ENCODE measurements at places on chromosomes 6 and 20.

- DNase-seq, result no peak
Observed at GRCh38 chr6:168823397-168824212, 382.6 kb downstream of the SMOC2 start.

- DNase-seq, result no peak
Observed at GRCh38 chr6:43222418-43223059, 6.7 kb downstream of the DNPH1 start.

DNA sequence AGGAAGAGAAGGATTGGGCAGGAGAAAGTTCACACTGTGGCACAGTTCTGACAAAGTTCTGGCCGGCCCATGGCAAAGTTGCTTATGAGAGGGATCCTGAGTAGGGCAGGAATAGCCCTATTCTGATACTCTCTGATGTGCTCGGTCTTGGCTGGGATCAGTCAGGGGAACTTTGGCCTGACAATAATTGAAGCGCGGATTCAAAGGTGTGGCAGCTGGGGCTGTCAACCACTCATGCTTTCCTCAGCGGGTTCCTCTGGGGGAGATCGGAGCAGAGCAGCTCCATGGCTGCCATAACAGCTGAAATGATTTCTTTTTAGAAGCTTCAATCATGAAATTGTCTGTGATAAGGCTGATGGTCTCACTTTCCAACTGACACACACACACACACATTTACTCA, 714.1 kb downstream of the DHX35 start:
- DNase-seq, result no peak

GRCh38 chr6:129748212-129748900, 38.4 kb upstream of the ARHGAP18 start:
- DNase-seq, result peak; percentile 66

DNA sequence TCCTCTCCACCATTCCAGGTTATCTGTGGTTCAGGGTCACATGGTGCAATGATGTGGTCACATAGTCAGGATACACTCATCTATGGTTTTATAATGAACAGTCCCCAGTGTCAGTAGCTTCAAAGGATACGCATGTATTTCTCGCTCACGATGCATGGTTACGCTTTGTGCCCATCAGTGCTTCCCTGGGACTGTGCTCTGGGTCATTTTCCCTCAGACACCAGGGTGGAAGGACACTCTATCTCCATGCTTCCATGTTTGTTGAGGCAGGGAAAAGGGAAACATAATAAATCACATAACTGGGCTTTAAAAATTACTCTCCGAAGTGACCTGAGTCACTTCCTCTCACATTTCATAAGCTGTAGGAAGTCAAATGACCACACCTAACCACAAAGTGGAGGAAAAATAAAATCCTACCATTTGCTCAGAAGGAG, 394.8 kb upstream of the NOX3 start:
- no peak for DNase-seq

GRCh38 chr20:35878113-35878625, 76.1 kb downstream of the SCAND1 start:
- no peak for DNase-seq

- DNase-seq, result no peak
Observed at GRCh38 chr6:141851063-141851462, 281.7 kb upstream of the GJE1 start.

DNA sequence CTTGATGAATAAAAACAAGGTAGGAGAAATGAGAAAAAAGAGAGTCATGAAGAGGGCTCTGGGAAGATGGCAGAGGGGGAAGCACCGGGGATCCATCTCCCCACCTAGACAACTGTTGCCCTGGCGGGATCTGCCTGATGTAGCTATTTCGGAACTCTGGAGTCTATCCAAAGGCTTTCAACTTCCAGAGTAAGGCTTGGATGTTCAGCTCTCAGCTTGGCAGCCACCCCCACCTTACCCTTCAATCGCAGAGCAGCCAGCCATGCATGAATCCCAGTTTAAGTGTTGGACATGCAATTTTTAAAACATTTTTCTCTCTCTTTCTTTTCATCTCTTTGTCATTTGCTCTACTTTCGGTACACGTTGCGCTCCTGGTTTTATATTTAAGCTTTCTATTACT, 275.9 kb upstream of the EXOC2 start:
- DNase-seq, result no peak

GRCh38 chr6:186340-186965, 105.8 kb upstream of the DUSP22 start:
- DNase-seq, result no peak

DNA sequence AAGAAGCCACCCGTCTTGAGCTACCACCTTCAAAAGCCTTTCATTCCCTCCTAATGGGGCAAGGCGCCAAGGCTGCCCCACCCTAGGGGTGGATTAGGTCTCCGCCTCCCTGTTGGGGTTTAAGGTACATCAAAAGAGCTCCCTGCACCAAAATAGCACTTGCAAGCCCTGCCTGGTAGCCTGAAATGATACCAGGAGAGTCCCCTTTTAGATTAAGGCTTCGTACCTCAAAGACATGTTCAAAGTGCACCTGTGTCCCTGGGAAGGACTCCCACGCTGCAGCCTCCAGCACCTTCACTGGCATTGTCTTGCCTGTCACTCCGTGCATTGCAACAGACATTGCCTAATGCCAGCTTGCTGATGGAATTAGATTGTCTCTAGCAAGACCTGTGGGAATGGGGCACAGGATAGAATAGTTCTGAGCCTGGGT, 15.7 kb upstream of the CDKN1A start:
- DNase-seq, result no peak

- no peak for DNase-seq
Observed at GRCh38 chr20:11035211-11035610, 361.4 kb upstream of the JAG1 start.

DNA sequence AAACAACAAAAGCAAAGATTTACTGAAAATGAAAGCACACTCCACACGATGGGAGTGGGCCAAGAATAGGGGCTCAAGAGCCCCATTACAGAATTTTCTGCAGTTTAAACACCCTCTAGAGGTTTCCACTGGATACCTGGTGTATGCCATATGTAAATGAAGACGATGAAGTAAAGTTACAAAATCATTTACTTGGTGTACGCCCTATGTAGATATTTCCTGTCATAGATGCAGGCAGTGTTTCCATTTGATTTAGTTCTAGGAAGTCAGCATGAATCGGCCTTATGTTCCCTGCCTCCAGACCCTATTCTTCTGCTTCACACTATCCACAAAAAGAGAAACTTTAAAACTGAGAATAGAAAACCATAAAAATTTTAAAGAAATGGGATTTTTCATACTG, 404.4 kb upstream of the GJE1 start:
- DNase-seq, result no peak

GRCh38 chr6:53032849-53033248, 32.4 kb upstream of the FBXO9 start:
- DNase-seq, result no peak

DNA sequence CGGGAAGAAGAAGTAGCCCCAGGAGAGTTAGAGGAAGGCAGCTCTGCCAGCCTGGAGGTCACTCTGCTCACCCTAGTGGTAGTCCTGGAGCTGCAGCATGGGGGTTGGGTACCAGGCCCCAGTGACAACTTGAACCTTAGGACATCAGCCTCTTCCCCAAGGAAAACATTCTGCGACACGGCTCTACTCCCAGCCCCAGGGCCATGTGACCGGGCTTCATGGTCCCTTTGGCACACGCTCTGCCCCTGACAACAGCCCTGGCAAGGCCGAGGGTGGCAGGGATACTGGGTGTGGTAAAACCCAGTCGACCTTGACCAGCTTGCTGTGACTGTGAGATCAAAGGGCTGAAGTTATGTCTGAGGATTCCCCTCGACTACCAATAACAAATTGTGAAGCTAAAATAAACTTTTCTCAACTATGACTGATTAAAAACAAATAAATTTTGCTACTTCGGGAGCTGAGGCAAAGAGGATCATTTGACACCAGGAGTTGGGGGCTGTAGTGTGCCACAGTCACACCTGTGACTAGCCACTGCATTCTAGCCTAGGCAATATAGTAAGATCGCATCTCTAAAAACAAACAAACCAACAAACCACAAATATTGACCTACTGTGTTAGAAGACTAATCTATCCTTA, 24.4 kb upstream of the ARID1B start:
- DNase-seq, result no peak

DNA sequence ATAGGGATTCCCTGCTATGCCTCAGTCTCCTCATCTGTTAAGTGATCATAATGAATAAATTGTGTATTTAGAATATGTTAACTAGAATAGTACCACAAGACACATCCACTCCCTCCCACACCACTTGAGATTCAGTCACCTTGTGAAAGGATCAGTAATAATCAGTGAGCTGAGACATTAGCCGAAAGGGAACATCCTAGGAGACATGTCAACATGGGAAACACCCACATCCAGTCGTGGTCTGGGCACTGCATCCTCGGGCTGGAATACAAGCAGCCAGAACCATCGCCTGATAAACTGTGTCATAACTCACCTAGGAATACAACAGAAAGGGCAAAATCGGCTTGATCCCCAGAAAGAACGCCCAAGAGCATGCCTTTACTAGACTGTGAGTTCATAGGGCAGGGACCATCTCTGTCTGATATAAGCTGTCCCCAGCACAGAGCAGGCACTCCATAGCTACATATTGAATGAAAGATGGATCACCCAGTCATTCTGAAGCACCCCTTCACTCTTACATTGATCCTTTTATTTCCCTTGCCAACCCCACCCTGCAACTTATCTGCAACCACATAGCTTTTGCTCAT, 23.9 kb downstream of the RIPOR2 start:
- no peak for DNase-seq

- DNase-seq, result no peak
Observed at GRCh38 chr20:59253779-59254319, 46.6 kb upstream of the EDN3 start.

DNA sequence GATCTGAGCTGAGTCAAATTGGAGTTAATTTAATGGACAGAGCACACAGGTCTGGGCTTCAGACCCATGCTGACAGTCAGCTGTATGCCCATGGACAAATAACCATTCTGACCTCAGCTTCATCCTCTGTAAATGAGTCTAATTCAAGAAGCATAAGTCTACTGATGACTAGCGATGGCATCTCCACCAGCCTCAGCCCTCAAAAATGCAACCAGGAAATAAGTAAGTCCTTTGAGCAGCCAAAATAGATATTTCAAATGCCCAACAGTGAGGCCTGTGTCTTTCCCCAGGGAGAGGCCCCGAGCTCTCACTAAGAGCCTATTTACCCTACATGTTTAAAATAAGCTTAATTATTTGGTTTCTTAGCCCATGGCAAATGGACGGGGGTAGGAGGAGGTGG, 114.2 kb upstream of the MTHFD1L start:
- peak; percentile 52 for DNase-seq

DNA sequence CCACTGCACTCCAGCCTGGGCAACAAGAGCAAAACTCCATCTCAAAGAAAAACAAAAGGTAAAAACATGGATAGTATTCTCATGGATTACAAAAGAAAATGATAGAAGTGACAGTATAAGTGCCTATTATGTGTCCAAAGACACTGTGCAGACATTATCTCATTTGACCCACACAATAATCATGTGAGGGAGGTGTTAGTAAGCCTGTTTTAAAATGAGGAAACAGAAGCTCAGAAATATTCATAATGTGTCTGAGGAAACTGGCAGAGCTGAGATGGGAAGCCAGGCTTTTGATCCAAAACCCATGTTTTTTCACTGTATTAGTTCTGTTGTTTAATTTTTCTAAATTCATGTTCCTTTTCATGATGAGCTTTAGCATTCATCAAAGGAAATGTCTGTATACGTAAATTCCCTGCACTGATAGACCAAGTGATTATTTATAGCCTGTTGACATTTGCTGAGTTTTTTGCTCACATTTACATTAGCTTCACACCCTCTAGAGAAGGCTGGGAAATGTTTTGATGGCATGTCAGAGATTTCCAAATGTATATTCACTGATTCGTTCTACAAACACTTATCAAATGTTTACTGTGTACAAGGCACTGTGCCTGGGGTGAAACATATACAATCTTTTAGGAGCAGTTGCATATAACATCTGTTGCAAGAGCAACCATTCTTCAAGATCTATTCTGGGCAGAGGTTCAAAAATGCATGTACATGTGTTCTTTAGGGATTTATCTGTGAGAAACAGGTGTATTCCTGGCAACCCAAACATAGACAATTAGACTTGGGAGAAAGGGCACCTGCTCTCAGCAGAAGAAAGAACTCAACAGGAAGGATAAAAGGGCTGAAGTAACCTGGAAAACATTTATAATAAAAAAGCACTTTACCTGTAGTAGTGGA, 331.5 kb downstream of the SAMD5 start:
- no peak for DNase-seq

GRCh38 chr6:106215608-106216007, 110.0 kb downstream of the ATG5 start:
- no peak for DNase-seq

- no peak for DNase-seq
Observed at GRCh38 chr6:70676821-70677220, 9.1 kb downstream of the SMAP1 start.

DNA sequence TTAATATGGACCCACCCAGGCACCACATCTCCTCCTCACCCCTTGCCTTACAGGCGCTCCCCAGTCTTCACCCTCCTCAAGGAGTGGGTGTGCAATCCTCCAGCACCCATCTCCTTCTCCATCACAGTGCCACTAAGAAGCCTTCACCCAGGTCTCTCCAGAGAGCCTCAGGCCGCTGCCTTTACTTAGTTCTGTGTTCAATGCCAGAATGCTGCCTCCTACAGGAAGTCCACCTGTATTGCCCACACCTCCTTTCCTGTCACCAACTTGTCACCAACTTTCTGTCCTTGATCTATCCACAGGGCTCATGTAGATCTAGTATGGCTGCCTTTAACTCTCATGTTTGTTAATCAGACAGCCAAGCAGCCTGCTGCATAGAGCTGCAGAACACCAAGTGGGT, 586 bp upstream of the LST1 start:
- DNase-seq, result no peak
